Left ventricle myocardium inferior (tissue), 1 donor: ENCODE measurements at places on chromosomes 2 and 18.
A peak's percentile ranks its signal among the peaks of the same experiment; 100 is the strongest.

- DNase-seq = no peak
Observed at GRCh38 chr2:232073026-232073425, 111.5 kb downstream of the DIS3L2 start.

- DNase-seq = no peak
Observed at GRCh38 chr18:23301972-23302371, 151.1 kb upstream of the RIOK3 start.

DNA sequence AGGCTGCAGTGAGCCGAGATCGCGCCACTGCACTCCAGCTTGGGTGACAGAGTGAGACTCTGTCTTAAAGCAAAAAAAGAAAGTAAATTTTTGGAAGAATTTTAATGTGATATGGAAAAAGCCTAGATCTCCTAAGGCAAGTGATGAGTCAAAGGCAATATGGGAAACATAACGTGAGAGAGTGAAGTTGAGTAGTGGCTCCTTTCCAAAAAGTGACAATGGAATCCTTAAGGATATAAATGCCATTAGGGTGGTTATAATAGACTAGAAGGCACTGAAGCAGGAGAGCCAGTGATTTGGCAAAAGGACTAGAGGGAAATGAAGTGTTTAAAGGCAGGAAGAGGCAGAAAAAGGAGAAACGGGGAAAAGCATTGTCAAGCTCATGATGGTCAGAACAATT, 25.6 kb downstream of the ARHGAP28 start:
- DNase-seq = no peak

DNA sequence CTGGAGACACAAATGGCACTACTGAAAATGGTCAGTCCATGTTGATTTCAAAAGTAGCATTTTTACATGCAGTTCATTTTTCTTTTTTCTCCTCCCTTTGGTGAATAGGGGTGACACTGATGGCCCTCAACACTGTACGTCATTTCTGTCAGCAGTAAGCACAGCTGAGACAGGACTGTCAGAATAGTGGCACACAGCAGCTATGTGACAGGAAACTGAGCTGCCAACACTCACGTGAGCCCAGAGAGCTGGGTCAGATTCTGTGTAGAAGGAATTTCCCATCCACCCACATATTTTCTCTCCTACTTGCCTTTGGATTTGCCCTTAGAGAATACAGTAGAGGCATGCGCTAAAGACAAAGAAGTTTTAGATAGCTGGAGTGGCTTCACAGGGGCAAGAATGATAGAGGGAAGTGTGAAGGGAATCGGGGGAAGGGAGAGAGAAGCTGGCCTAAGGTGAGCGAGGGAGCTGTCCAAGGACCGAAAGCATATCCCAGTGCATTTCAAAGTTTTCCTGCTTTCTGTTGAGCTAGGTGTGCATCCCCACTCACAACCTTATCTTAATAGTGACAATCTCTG, 476.6 kb downstream of the CNTNAP5 start:
- peak; percentile 29 for DNase-seq

DNA sequence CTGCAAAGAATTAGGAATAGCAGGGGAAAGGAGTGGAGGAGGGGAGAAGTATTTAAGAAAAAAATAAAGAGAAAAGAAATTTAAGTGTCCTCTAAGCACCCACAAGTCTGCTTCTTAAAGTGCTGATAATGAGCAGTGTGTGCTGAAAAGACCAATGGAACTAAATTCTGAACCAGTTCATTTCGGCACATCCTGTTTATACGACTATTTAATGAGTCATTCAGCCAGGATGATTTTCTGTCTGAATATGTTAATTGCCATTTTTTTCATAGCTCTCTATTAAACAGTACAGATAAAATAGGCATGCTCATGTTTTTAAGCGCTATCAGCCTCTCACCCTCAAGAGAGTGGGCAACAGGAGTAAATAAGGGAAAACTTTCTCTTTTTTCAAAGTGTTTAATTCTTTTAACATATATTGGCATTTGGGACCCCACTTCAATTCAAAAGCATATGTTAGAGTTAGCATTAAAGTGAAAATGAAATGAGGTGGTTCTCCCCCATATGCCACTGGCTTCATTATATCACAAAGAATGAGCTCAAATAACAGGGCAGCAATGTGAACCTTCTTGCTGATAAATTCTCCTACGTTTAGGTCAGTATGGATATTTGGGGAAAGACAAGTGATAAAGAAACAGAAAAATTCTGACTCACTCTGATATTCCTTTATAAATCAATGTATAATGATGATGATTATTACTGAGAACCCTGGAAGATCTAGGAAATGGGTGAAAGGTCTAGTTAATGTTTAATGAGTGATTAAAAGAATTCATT, 87.5 kb downstream of the TCF4 start:
- no peak for DNase-seq

DNA sequence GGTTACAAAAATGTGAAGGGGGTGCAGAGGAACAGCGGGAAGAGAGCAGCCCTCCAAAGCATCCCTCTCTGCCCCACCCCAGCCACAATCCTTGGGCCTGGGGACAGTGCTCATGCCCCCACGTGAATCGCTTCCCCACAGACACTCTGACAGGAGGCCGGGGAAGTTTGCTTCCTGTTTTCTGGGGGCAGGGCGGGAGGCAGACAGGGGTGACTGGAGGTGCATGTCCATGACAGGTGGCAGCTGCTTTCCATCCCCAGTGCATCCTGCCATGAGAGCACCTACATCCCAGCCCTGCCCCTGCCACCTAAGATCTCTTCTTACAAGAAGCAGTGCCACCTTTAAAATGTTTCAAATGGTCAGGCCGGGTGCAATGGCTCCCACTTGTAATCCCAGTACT, 47.2 kb upstream of the UBE2F start:
- DNase-seq = no peak

DNA sequence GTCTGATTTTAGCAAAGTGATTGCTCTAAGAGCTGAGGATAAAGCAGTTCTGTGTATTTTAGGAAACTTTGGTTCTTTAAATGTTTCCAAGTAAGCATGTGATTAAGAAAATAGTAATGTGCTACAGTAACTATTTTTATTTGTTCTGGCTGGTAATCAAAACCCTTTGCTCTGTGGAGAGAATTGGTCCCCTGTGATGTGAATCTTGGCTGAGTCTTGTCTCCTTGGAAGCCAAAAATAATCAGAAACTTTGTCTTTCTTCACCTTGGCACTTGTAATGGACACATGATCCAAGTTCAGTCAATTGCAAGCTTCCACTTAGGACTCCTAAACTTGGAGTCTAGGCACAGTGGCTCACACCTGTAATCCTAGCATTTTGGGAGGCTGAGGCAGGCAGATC, 422.7 kb upstream of the CDH20 start:
- no peak for DNase-seq

DNA sequence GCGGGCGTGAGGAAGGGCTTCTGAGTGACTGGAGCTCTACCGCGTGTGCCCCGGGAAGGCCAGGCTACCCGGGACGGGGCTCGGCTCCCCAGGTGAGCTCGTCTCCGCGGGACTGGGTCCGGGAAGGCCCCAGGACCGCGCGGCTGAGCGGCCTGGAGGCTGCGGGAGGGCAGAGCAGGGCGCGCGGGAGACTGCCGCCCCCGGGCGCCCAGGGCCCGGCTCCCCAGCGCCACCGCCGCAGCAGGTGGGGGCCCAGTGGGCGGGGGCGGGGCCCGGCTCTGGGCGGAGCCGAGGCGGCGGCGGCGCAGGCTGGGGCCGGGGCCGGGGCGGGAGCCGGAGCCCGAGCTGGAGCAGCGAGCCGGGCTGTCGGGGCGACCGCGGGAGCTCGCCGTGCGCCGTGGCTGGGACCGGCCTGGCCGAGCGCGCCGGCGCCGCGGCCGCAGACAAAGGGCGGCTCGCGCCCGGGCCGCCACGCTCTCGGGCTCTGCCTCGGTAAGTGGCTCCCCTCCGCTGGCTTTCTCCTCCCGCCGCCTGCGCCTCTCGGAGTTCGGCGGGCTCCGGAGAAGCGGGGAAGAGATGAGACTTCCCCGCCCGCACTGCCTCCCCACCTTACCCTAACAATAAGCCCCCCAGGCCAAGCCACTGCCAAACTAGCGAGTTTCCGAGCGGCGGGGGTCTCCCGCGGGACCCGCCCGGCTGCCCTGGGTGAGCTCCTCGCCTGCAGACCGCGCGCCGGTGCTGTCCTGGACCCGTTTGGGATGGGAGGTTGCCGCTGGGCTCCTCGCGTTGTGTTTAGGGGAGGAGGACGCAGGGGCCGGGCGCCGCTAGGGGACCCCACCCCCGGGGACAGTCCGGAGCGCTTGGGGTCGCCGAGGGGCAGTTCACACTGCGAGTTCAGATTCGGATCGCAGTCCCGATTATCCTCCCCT, at the start of gene MAPK4:
Gene MAPK4 (plus strand): TSS at position 336 of the 929 bp plus-strand sequence. CDS start 103,872 bp downstream, outside the sequence.
- DNase-seq = peak; percentile 59

GRCh38 chr2:39787950-39788349, 8.9 kb upstream of the THUMPD2 start:
- DNase-seq = no peak

GRCh38 chr18:4765401-4765800, 310.3 kb upstream of the DLGAP1 start:
- no peak for DNase-seq

- DNase-seq = no peak
Observed at GRCh38 chr18:8212896-8213780, 396.1 kb upstream of the RAB12 start.

DNA sequence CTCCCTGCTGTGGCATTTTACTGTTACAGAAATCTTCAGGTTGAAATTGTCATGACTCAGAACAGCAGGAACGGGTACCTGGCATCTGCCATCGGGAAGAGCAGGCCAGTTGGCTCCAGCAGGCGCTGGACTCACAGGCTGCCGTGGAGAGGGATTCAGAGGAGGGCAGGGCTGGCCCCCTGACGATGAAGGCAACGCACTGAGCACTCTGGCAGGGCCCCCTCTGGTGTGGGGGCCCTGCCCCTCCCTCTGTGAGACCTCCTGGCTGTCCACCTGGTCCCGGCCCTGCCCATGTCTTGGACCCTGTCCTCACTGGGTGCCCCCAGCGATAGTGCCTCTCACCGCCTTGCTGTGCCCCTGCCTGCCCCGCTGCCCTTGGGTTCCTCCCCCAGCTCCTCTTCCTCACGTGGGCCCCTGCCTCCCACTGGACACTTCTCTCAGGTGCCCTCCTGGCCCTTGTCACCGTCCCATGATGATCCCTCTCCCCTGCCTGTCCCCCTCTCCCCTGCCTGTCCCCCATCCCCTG, 23.3 kb upstream of the ALLC start:
- DNase-seq = no peak

DNA sequence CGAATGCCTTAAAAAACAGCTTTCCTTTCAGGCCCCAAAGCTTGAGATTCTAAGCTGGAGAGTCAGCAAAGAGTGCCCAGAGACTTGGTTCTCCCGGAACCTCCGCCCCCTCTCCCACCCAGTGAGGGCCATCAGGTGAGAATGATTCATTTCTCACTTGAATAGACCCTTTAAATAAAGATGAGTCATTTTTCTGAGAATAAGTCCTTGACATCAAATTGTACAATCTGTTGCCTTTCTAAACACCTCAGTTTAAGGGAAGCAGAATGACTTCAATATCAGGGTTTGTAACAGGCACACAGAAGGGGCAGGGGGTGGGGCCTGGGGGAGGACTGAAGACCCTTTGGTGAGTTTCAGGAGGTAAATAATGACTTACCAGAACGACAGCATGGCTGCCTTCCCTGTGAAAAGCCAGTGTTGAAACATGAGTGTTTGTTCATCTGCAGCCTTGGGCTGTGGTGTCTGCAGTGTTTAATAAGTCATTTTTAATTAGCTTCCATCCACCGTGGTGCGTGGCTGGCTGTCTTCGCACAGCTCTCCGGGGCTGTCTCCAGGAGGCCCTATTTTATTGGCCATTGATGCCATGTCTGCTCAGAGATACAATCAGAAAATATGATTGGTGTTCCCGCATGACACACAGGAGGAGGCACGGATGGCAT, 134.9 kb upstream of the ZNF236 start:
- DNase-seq = no peak

DNA sequence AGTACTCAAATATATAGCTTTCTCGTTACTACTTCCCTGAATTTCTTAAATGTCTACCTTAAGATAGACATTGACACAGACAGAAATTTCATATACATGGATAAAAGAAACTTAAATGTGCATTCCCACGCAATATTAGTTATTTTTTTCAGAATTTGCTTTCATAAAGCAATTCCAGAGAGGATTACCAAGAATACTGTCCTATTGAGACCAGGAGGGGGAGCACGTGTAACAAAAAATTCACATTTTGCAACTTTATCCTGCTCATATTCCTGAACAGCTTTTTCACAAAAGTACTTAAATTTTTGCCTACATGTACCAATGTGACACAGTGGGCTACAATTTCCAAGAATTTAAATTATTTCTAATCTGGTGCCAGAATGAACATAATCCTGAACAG, 30.7 kb upstream of the ERCC3 start:
- no peak for DNase-seq

DNA sequence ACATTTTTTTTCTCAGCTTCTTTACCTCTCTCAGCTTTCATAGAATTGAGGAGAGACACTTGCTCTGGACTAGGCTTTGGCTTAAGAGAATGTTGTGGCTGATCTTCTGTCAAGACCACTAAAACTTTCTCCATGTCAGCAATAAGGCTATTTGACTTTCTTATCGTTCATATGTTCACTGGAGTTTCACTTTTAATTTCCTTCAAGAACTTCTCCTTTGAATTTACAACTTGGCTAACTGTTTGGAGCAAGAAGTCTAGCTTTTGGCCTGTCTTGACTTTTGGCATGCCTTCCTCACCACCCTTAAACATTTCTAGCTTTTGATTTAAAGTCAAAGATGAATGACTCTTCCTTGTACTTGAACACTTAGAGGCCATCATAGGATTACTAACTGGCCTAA, 104.4 kb upstream of the SLC39A10 start:
- DNase-seq = no peak

- no peak for DNase-seq
Observed at GRCh38 chr2:28681158-28681571, 70.5 kb upstream of the PPP1CB start.

GRCh38 chr18:25876330-25876948, 214.0 kb downstream of the SS18 start:
- DNase-seq = no peak

GRCh38 chr18:9684881-9685614, 23.1 kb upstream of the RAB31 start:
- DNase-seq = peak; percentile 57

DNA sequence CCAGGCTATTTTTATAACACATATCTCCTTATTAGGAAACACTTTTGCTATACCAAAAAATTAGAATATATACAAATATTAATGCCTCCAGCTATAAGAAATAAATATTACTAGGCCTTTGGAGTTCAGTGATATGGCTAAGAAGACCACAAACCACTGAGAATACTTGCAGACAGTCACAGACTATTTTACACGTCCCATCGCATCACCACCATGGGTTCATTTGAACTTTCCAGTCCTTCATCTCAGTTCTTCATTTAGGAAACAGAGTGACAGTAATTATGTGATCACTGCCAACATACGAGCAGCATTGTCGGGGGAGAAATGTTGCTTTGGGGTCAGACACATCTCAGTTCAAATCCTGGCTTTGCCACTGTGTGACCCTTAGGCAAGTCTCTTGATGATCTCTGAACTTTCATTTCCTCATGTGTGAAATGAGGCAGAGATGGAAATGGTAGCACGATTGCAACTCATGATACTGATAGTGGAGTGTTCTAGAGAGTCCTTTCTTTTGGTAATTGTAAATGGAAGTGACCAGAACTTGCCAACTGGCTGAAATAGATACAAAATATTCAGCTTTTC, 138.9 kb upstream of the NRP2 start:
- no peak for DNase-seq
